T-helper 17 cell (primary cell): ENCODE measurements at places on chromosomes 13 and 19. TPM values are rescaled to one million over a fixed set of nuclear protein-coding genes. Genes with fewer than 3 reads are reported as not detected.

GRCh38 chr13:80341756-80342370, 937 bp upstream of the SPRY2 start:
- no peak for DNase-seq

- DNase-seq, result no peak
These were observed 113.3 kb downstream of the SIPA1L3 start for GRCh38 chr19:38020311-38020710.

- DNase-seq, result no peak
These were observed 3.1 kb downstream of the SLC17A7 start for GRCh38 chr19:49438261-49438660.

GRCh38 chr19:6060600-6061375, 49.5 kb downstream of the RFX2 start:
- peak; percentile 49 for DNase-seq

DNA sequence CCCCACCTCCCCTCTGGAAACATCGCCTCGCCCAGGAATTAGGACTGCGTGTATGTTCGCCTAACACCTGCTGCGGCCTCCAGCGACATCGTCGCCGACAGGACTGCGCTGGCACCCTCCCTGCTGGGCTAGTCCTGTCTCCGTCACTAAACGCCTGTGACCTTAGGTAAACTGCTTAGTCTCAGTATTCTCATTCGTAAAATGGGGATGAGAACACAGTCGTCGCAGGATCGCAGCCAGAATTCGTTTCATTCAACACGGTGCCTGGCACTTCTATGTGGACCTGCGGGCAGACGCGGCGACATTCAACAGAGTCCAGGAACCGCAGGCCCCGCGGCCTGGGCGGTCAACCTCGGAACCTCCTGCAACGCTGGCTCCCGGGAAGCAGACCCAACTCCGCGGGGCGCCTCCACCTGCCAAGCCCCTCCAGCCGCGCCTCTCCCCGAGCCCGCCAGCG, 485 bp downstream of the CRYL1 start:
- no peak for DNase-seq

- DNase-seq, result no peak
These were observed 6.0 kb upstream of the CCNP start for GRCh38 chr19:40232479-40232878.

DNA sequence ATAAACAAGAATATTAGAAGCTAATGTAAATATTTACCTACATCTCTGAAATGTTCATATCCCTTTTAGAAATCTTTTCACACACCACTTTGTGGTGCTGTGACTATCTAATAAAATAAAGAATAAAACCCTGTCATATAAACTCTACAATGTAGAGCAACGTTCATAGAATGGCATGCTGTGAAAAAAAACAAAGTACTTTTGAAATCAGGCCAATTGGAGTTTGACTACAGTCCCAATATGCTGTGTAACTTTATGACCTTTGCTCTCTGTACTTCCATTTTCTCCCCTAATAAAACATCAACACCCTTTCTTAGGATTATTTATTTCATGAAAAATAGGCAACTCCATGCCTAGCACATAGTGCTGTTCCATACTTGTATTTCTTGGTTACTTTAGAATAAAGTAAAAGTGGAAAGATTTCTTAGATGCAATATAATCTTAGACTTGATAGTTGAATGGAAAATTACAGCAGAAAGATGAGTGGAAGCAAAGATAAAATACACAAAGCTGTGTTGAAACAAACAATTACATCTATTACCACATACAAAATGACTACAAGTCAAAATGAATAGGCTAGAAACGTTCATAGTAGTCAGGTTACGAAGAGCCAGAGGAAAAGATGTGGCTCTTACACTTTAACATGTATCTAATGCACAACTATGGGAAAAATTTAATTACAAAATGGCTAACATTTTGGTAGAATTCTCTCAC, 613.2 kb upstream of the SLITRK5 start:
- no peak for DNase-seq

DNA sequence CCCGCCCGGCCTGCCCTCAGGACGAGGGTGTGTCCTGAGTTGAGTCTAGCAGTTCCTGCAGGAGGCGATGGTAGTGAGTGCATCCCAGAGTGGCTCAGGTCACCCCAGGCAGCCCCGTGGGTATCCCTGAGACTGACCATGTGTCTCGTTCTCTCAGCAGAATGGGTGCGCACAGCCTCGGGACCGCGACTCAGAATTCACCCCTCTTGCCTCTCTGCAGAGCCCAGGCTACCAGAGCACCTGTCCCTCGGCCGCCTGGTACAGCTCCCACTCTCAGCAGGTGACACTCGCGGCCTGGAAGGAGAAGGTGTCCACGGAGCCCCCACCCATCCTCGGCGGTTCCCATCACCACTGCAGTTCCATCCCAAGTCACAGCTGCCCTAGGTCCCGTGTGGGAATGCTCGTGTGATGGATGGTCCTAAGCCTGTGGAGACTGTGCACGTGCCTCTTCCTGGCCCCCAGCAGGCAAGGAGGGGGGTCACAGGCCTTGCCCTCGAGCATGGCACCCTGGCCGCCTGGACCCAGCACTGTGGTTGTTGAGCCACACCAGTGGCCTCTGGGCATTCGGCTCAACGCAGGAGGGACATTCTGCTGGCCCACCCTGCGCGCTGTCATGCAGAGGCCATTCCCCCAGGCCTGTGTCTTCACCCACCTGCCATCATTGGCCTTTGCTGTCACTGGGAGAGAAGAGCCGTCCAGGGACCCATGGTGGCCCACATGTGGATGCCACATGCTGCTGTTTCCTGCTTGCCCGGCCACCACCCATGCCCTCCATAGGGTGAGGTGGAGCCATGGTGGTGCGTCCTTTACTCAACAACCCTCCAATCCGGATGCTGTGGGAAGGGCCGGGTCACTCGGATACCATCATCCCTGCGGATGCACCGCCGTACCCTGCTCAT, 87.1 kb upstream of the MCF2L start:
- no peak for DNase-seq

DNA sequence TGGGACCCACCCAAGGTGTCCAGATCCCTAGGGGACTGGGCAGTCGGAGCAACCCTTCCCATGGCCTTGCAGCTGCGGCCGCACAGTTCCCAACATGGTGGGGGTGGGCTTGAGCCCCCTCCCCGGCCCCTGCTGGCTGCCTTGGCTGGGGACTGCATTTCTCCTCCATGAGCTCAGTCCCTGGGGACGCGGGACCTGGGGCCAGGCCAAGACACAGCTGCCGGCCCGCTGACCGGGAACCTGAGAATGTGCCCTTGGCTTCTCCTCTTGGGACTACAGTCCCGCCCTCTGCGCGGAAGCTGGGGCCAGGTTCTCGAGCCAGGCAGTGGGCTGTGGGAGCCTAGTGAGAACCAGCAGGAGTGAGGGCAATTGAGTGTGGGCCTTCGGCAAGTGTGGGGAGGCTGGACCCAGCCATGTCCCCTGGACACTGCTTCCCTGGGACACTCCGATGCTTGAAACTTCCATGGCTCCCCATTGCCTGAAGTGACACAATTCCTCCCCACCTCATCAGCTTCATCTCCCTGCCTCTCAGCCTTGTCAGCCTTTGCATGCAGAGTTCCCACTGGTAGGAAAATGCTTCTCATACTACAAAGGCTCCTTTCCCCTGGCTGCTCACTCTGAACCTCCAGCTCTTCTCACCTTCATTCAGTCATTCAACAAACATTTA, 13.1 kb upstream of the NOTCH3 start:
- DNase-seq, result no peak

- peak; percentile 36 for DNase-seq
These were observed 3.7 kb downstream of the HRC start for GRCh38 chr19:49151267-49152118.

- DNase-seq, result no peak
These were observed 13.7 kb downstream of the FGF9 start for GRCh38 chr13:21684576-21684975.

GRCh38 chr13:47066226-47066625, 169.4 kb upstream of the HTR2A start:
- DNase-seq, result no peak

- no peak for DNase-seq
These were observed 63.2 kb downstream of the GPC6 start for GRCh38 chr13:93289842-93290241.

- DNase-seq, result no peak
These were observed 95.6 kb upstream of the RFC3 start for GRCh38 chr13:33722216-33722915.

DNA sequence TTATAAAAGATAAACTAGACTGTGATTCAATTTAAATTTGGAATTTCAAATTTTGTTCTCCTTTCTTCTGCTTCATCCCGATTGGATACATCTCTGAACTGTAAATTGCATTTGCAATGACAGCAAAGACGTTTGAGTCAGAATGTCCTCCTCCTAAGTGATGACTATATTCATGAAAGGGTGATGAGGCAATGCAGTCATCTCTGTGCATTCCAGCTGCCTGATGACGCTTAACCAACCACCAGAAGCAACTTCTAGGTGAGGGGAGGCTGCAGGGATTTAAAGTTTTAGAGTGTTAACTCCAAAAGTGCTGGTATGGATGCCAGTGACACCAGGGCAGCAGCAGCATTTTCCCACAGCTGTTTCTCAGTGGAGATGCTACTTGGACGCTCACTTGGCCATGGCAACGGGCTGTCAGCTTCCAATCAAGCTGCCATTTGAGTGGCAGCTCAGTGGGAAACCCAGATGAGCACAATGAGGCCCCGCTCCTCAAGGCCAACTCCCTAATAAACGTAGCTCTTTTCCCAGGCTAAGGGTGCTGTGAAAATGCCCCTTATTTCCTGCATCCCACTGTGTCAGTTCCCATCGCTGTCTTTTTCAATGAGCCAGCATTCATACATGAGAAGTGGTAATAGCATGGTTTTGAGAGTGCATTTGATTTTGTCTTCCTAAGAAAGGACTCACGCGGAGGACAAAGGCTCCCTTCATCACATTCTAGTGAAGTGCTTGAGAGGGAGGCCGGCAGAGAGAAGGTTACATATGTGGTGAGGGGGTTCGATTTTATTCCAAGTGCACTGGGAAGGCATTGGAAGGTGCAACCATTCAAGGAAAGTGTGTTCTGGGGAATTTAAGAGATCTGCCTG, 45.2 kb upstream of the AMER2 start:
- DNase-seq, result no peak

DNA sequence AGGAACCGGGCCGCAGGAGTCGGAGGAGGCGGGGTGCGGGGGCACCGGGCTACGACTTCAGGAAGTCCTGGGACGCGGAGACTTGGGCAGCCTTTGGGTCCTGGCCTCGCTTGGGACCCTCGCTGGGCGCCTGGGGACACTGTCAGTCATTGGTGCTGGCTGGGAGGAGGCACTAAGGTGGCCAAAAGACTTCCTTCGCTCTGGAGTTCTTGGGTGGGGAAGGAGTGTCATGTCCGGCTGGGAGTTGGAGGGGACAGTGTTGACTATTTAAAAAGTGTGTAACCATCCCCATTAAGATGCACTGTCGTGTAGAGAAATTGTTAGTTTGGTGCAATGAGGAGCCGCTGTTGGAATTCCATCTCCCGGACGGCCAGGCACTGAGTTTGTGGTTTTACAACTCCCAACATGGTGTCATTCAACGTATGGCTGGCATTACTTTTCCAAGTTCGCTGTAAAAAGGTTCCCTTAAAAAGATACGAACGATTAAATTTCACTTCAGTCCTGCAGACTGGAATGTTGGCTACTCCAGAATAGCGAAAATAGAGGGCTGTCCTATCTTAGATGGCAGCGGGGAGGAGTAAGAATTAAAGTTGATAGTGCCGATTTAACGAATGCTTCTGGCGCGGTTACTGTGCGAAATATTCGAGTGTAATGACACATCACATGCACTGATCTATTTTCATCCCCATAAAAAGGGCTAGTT, 776 bp downstream of the DNAJC3 start:
- DNase-seq, result no peak

CEACAM7 gene
- not detected for total RNA-seq

HSPB6 gene
- not detected for total RNA-seq

TNNT1 gene
- total RNA-seq, result not detected

KIR2DL1 gene
- total RNA-seq, result not detected

FUT6 gene
- not detected for total RNA-seq

CD177 gene
- not detected for total RNA-seq

GSK3A gene
- 28.1 TPM for total RNA-seq

CGB2 gene
- not detected for total RNA-seq

SIGLEC5 gene
- 0.37 TPM for total RNA-seq

TMEM238 gene
- total RNA-seq, result 19.5 TPM
